ENCODE measurements at places on chromosomes 3 and 15.

DNA sequence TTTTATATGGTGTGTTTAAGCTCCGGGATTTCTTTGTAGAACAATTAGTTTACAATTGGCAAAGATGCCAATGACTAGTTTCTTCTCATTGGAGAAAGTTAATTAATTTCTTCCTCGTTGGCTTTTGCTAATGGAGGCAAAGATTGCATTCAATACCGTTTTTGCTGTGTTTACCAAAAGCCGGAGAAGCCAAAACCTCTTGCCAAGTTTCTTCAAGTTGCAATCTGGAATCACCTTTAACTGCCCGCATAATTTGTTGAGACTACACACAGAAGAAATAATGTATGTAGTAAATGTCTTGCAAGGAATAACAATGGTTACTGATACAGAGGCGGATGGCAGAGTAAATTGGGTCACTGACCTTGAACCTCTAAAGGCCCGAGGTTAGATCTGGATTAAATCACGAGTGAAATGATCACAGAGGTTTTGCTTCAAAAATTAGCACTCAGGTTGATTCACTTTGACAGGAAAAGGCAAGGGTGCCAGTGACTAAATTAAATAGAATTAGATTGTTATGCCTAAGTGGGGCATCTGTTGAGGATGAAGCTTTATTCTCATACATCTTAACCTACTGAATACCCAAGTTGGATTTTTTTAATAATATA is 732.1 kb upstream of the NR2F2 start:
- no peak for DNase-seq

- no peak for DNase-seq
These were observed 171.2 kb downstream of the KLF13 start for GRCh38 chr15:31497838-31498237.

GRCh38 chr3:98246142-98246541 is 17.9 kb upstream of the OR5H6 start:
- DNase-seq, result no peak

GRCh38 chr15:52228921-52229320 is 37.7 kb upstream of the GNB5 start:
- peak; percentile 82 for DNase-seq

GRCh38 chr3:77281721-77282120 is 241.8 kb downstream of the ROBO2 start:
- no peak for DNase-seq

All from transverse colon (tissue), 4 donors.